ENCODE measurements at places on chromosomes 12 and 14.

GRCh38 chr12:131166717-131167116, 213.0 kb downstream of the ADGRD1 start:
- DNase-seq, result no peak

DNA sequence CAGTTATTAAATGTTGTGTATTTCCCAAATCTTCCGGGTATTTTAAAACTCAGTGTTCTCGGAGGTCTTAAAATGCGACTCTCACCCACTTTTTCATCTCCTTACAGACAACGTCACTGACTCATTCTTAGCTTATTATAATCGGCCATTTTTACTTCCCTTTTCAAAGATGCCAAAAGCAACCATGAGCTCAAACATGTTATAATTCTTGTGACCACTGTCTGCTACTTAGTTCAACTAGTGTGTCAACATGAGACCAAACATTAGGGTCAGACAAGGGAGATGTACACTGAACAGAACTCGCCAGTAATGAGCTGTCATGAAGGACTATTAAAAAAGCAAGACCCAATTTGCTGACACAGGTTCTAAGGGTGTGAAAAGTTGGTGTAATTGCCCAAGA, 4.2 kb upstream of the GRIP1 start:
- DNase-seq, result no peak

- no peak for DNase-seq
Observed at GRCh38 chr12:2934371-2934770, 24.8 kb upstream of the TEAD4 start.

DNA sequence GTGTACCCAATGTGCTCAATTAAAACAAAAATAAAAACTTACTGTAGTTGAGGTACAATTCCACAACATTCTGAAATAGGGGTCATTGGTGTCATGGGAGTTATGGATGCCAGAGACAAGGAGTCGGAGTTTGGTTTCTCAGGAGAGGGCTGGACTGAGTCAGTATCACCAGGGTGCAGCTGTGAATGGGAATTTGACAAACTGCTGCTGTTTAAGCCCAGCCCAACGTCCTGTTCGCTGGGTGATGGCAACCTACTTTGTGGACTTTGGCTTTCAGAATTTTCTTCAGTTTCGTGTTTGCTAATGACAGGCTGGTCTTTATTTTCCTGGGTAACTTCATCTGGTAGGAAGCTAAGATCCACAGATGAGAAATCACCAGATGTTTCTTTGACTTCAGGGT, 3.9 kb downstream of the TBPL2 start:
- DNase-seq, result no peak

DNA sequence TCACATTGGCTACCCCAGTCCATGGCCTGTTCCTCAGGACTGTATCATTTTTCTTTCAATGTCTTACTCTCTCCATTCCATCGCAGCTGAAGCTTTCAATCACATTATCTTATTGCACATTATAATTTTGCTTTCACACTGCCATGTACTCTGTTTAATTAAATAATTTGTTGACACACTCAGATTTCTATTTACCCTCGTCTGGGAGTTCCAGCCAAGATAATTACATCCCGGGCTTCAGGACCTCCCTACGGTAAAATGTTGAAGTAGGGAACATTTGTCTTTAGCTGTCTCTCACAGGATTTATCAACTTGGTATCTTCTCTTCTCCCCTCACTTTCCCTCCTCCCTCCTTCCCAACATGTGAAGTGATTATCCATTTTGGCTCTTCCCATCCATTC, 177.2 kb upstream of the RASSF8 start:
- no peak for DNase-seq

GRCh38 chr14:87601036-87601435, 391.9 kb downstream of the GALC start:
- DNase-seq, result no peak

- no peak for DNase-seq
Observed at GRCh38 chr14:61573748-61574513, 121.4 kb upstream of the HIF1A start.

- no peak for DNase-seq
Observed at GRCh38 chr14:45194964-45195363, 58.0 kb downstream of the MIS18BP1 start.

GRCh38 chr12:31618228-31619025, 27.5 kb upstream of the DENND5B start:
- DNase-seq, result no peak

DNA sequence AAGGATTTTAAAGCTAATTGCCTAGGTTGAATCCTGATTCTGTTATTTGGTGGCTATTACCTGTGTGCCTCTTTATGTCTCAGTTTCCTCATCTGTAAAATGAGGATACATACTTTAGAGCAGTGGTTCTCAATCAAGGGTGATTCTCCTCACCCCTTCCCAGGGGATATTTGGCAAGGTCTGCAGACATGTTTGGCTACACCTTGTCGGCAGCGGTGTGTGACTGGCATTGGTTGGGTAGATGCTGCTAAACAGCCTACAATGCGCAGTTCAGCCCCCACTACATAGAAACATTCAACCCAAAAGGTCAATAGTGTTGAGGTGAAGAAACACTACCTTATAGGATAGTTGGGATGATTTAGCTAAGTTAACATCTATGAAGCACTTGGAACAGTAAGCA, 23.4 kb downstream of the LDHB start:
- DNase-seq, result no peak

- DNase-seq, result no peak
Observed at GRCh38 chr14:75826599-75826998, 155.2 kb downstream of the TGFB3 start.

DNA sequence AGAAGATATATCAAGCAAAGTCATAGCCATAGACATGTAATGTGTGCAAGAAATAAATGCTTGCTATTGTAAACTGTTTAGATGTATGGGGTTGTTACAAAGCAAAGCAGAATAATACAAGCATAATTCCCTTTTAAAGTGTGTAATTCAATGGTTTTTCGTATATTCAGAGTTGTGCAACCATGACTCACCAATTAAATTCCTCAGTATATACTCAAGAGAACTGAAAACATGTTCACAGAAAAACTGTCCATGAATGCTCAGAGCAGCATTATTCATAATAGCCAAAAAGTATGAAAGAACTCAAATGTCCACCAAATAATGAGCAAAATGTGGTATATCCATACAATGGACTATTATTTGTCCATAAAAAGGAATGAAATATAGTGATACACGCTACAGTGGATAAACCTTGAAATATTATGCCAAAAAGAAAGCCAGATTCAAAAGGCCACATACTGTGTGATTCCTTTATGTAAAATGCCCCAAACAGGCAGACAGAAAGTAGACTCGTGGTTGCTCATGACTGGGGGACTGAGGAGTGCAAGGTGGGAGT, 9.3 kb downstream of the GXYLT1 start:
- DNase-seq, result no peak

GRCh38 chr14:61132894-61133293, 148.2 kb downstream of the TMEM30B start:
- no peak for DNase-seq

DNA sequence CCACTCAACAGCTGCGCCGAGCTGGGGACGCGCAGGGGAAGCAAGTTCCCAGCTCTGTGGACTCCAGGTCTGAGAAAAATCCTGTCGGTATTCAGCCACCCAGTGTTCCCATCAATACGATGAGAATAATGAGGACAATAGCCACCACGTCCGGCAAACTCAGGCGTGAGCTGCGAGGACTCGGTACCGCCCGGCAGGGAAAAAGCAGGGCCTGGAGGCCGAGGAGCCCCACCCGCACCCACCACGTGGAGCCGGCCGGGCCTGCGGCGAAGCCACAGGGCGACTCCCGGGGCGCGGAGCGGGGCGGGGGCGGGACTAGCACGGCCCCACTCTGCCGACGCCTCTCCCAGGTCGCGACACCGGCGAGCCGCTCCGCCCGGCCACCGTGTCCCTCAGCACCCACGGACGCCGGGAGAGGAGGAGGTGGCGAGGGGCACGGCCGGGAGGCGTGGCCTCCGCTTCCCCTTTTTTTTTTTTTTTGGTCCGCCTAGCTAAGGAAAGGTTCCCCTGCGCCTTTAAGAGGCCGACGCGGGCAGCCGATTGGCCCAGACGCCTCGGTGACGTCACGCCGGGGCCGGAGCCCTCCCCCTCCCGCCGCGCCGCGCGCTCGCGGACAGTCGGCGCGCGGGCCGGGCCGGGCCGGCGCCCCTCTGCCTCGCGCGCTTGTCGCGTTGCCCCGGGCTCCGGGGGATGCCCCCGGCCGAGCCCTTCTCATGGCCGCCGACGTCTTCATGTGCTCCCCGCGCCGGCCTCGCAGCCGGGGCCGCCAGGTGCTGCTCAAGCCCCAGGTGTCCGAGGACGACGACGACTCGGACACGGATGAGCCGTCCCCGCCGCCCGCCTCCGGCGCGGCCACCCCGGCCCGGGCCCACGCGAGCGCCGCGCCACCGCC, at the start of gene MLXIP:
Gene MLXIP, plus strand, starts transcription at position 616 of the 892 bp plus-strand sequence. Its CDS starts 98 bp downstream, at position 714.
- DNase-seq, result peak; percentile 95

- DNase-seq, result no peak
Observed at GRCh38 chr12:21797539-21797938, 23.0 kb upstream of the KCNJ8 start.

GRCh38 chr12:53538209-53538689, 31.0 kb upstream of the NPFF start:
- DNase-seq, result no peak

GRCh38 chr12:111174251-111174960, 194.5 kb downstream of the PHETA1 start:
- no peak for DNase-seq

- DNase-seq, result peak; percentile 40
Observed at GRCh38 chr12:105204916-105205315, 31.1 kb downstream of the APPL2 start.

- DNase-seq, result no peak
Observed at GRCh38 chr14:100762901-100763300, 36.2 kb downstream of the DLK1 start.

- no peak for DNase-seq
Observed at GRCh38 chr12:106893451-106893850, 62.3 kb upstream of the TMEM263 start.

DNA sequence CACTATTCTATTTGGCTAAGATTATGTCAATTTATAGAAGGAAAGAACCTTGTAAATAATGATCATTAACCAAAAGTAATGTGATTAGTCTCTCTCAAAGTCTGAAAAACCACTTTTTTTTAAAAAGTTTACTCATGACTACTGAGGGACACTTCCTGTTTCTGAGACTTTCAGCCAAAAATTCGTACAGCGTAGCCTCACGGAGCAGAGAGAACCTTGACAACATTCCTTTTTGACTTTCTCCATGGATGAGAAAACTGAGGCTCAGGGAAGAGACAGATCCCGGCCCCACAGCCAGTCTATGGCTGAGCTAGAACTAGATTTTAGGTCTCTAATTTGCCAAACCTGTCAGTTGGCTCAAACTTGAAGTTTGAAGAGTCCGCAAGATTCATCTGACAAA, 68.2 kb downstream of the DAD1 start:
- no peak for DNase-seq

GRCh38 chr12:47362126-47362705, 282.5 kb upstream of the AMIGO2 start:
- no peak for DNase-seq

DNA sequence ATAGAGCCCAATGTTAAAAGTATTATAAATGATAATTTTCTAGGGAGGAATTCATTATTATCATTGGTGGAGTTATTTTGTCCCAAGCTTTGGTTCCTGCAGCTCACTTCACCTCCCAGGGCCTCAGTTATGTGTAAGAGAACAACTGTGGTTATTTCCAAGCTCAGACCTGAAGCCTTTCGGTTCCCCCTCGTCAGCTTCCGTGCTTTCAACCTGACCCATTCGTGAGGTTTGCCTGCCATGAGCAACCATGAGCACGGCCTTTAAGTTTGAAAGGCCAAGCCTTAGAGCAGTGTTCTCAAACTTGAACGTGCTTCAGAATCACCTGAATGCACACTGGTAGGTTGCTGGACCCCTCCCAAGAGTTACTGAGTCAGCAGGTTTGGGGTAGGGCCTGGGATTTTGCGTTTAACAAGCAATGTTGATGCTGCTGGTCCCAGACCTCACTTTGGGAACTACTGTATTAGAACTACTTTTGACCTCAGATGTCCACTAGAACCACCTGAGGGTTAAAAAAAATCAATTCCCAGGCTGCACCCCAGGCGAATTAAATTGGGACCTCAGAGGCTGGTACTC, 133.0 kb upstream of the PRMT8 start:
- no peak for DNase-seq

DNA sequence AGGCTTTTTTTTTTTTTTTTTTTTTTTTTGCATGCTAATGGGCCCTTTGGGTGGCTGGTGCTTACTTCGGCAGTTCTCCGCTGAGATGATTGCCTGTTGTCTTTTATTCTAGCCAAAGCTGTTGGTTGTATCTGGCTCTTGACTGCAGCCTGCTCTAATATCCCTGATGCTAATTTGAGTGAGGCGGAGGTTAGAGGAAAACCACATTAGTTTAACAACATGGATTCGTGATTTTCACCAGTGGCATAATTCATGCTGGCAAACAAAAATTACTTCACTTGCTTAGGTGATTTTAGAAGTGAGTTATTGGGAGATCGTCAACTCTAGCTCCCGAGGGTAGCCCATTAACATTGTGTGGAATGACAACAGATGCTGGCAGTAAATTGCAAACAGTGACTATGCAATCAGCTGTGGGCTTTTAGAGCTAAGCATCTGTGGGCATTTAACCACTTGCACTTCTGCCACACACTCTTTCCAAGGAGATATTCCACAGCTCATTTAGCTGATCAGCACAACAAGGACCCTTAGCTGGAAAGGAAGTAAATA, 97.6 kb upstream of the ZDHHC17 start:
- DNase-seq, result no peak

GRCh38 chr14:63276492-63277342, 42.0 kb downstream of the GPHB5 start:
- no peak for DNase-seq

GRCh38 chr12:67034110-67034879, 234.9 kb upstream of the CAND1 start:
- no peak for DNase-seq

GRCh38 chr12:132593938-132594358, 16.4 kb downstream of the LRCOL1 start:
- DNase-seq, result peak; percentile 29

GRCh38 chr12:109950625-109951024, 45.5 kb downstream of the GIT2 start:
- DNase-seq, result no peak

- DNase-seq, result no peak
Observed at GRCh38 chr12:25051171-25051570, 102.3 kb upstream of the BCAT1 start.

DNA sequence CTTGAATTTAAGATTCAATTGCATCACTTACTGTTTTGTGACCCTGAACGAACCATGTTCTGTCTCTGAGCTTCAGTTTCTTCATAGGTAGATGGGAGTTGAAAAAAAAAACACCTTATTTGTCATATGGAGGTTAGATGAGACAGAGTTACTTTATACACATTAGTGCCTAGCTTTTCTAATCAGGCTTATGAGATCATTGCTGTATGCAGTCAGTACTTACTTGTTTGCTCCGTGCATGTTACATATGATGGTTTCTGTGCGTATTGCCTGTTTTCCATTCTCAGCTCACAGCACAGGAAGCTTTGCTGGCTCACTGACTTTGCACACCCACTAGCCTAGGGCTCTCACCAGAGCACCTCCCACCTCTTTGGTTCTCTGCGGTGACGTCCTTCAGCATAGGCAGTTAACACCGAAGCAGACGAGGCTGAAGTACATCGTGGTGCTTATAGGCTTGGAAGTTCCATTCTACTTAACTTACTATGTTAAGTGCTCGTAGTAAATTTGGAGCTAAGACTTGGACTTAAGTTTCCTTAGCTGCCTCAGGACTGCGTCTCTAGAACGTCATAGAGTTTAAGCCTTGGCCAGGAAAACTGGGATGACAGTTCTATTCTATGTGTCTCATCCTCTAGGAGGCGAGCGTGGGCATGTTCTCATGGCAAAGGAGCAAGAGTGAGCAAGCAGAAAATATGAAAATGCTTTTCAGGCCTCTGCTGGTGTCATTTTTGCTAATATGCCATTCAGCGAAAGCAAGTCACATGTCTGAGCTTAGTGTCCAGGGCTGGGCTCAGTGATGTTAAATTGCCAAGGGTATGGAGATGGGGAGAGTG, 57.3 kb downstream of the NRXN3 start:
- DNase-seq, result no peak
